Left ventricle myocardium inferior (tissue), 1 donor: ENCODE measurements at places on chromosomes 16 and 17. TPM values are rescaled to one million over a fixed set of nuclear protein-coding genes. Genes with fewer than 3 reads are reported as not detected.

The CLCN7 gene
- total RNA-seq, result 45.3 TPM

The SPATA32 gene
- total RNA-seq, result not detected

The CD300A gene
- 1.2 TPM for total RNA-seq

- no peak for DNase-seq
Measured at GRCh38 chr17:3691617-3692067, 4.3 kb downstream of the P2RX5 start.

GRCh38 chr16:819336-820043 is 19.0 kb upstream of the GNG13 start:
- no peak for DNase-seq

- DNase-seq, result no peak
Measured at GRCh38 chr17:60573236-60574051, 26.5 kb upstream of the PPM1D start.

- DNase-seq, result no peak
Measured at GRCh38 chr16:81621496-81621895, 157.6 kb upstream of the PLCG2 start.

DNA sequence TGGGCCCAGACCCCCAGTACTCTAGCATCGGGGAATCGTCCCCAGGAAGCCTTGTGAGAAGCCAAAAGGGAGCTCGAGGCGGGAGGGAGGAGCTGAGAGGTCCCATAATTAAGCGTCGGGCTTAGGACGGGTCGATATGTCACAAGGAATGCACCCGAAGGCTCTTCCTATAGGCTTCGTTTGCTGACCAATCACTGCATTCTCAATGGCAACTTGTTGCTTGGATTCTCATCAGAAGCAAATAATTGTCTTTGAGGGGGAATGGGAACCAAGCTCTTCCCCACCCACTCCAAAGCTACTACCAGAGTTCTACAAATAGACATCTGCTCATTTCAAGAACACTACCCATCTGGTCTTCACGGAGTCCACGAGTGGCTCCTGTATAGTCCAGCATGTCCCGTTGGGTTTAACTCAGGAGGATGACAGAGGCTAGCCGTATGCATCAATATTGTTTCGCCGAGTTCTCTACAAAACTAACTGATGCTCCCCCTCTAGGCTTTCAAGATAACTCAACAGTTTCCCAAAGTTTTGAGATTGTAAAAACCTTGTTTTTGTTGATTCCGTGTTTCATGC is 628 bp upstream of the BLMH start:
- DNase-seq, result no peak
